ENCODE measurements at places on chromosomes 12 and 14. TPM values are rescaled to one million over a fixed set of nuclear protein-coding genes. Genes with fewer than 3 reads are reported as not detected.

Gene KCNA1
- total RNA-seq: 0.05 TPM

Gene NTF3
- 5.0 TPM for total RNA-seq

Gene SRRM4
- 183 TPM for total RNA-seq

Gene SDSL
- total RNA-seq: 0.74 TPM

Gene PPP2R3C
- total RNA-seq: 37.0 TPM

Gene WSB2
- total RNA-seq: 76.4 TPM

GRCh38 chr12:124694846-124695497, 127.6 kb upstream of the NCOR2 start:
- peaks cover 14% of the 10 kb centered on the region for H3K27me3 ChIP-seq
- no peak for DNase-seq
- H3K4me3 ChIP-seq: no peak overlapping the region
- H3K36me3 ChIP-seq: no peaks in the 10 kb centered on the region

DNA sequence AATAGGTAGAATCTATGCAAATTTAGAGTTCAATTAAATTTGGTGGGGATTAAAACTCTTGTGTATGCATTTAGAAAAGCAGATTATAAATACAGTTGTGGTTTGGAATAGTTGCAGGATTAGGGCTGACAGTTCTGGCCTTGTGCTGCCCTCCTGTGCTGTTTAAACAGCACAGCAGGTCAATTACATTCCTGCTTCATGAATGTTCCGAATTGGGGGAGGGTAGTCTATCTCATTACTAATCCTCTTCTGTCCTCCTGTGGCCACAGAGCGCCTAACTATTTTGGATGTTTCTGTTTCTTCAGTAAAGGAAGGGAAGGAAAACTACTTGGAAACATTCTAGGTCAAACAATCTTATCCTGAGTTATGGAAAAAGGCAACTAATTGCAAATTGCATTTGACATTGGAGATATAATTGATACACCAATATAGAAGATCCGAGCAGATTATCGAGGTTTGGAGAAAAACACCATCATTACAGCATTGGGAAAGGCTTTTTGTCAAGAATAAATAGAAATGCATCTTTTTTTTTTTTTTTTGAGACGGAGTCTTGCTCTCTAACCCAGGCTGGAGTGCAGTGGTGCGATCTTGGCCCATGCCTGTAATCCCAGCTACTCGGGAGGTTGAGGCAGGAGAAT, 8.7 kb upstream of the GPR19 start:
- DNase-seq: peak; percentile 33
- no peaks in the 10 kb centered on the region for H3K27me3 ChIP-seq
- no peaks in the 10 kb centered on the region for H3K36me3 ChIP-seq
- H3K27ac ChIP-seq: no peak overlapping the region

GRCh38 chr12:40586823-40587222, 105.4 kb upstream of the CNTN1 start:
- H3K36me3 ChIP-seq: peaks cover 24% of the 10 kb centered on the region
- H3K4me3 ChIP-seq: no peak overlapping the region
- no peaks in the 10 kb centered on the region for H3K27me3 ChIP-seq
- H3K27ac ChIP-seq: no peak overlapping the region

DNA sequence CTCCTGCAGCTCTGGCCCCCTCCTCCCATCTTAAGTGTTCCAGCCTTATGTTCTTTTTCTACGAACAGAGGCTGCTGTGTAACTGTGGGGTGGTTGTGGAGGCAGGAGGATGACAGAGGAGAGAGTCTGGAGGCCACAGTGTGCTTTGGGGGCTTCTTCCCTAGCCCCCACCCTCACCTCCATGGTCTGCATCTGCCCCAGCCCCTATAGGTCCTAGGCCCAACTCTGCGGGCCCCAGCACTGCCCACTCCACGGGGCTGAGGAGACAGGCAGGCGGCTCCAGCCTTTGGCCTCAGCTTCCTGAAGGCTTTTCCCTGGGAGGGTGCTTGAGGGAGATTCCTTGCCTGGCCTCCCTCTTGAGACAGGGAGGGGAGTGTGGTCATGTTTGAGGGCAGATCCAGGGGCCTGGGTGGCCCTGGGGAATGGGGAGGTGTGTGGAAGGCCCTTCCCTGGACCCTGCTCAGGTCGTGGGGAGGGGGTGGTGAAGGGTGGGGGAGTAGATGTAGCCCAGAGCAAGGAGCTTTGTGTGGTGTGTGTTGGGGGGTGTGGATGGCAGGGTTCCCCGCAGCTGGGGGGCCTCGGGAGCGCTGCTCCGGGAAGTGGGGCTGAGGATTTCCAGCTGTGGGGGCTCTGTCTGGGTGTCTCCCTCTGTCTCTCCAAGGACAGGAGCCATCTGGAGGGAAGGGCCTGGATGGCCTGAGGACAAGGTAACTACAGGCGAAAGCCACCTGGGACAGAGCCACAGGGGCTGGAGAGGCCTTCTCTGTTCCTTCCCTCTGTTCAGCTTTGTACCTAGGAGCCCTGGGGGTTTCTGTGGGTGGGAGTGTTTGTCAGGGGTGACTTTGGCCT, 1.1 kb downstream of the SMIM41 start:
- peaks cover 23% of the 10 kb centered on the region for H3K4me1 ChIP-seq
- no peaks in the 10 kb centered on the region for H3K36me3 ChIP-seq
- peak overlapping the region; percentile 11 for H3K4me3 ChIP-seq
- H3K27me3 ChIP-seq: peaks cover 8% of the 10 kb centered on the region

DNA sequence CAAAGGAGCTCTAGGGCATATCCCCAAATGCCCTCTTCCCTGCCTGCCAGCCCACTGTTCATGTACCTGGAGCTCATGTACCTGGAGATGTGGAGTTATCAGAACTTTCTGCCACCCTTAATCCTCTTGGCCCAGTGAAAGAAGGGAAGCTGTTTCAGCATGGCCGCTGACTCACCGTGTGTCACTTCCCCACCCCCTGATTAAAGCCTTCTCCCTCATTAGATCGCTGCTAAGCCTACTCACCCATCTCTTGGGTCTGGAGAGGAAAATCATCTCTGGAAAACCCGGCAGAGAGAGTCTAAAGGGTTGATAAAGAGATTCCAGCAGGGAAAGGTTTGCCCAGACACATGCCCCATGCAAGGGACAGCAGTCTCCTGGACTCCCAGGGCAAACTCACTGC, 4.5 kb upstream of the LTBP2 start:
- H3K4me3 ChIP-seq: no peak overlapping the region
- peaks cover 10% of the 10 kb centered on the region for H3K4me1 ChIP-seq
- DNase-seq: no peak
- peaks cover 4% of the 10 kb centered on the region for H3K27me3 ChIP-seq
- H3K36me3 ChIP-seq: peaks cover 3% of the 10 kb centered on the region
- no peak overlapping the region for H3K27ac ChIP-seq

DNA sequence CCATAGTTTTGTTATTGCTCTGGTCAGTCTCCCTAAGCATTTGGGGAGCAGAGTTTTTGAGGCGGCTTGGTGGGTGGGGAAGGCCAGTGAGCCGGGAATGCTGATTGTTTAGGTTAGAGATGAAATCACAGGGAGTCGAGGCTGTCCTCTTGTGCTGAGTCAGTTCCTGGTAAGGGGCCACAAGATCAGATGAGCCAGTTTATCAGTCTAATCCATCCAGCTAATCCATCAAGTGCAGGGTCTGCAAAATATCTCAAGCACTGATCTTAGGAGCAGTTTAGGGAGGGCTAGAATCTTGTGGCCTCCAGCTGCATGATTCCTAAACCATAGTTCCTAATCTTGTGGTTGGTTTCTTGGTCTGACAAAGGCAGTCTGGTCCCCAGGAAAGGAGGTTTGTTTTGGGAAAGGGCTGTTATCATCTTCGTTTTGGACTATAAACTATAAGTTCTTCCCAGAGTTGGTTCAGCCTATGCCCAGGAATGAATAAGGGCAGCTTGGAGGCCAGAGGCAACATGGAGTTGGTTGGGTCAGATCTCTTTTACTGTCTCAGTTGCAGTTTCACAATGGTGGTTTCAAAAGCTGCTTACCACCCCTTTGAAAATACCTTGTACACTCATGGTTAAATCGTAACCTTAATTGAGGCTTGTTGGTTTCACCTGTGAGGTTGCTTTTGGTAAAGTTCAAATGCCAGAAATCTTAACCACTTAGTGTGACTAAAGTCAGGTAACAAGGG, 33.6 kb upstream of the HIGD1C start:
- H3K36me3 ChIP-seq: peaks cover 26% of the 10 kb centered on the region
- H3K4me1 ChIP-seq: peaks cover 1% of the 10 kb centered on the region
- H3K27me3 ChIP-seq: no peaks in the 10 kb centered on the region
- no peak overlapping the region for H3K4me3 ChIP-seq

DNA sequence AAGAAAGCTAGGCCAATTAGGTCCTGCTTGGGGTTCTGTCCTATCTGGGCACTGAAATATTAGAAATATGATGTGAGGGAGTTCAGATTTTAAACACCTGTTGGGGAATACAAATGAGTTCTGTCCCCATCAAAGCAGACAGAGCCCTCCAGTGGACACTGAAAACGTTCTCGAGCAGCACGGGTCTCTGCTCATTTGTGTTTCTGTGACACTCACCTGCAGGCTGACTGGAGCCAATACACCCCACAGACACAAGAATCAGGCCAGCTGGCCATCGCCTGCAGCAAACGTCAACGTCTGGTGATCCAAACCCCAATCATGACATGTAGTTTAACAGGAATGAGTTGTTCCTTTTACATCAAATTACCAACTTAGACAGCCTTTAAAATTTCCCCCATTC, 493.4 kb upstream of the TMEM132C start:
- H3K4me3 ChIP-seq: no peak overlapping the region
- DNase-seq: no peak
- H3K4me1 ChIP-seq: no peaks in the 10 kb centered on the region
- peaks cover 5% of the 10 kb centered on the region for H3K27me3 ChIP-seq

DNA sequence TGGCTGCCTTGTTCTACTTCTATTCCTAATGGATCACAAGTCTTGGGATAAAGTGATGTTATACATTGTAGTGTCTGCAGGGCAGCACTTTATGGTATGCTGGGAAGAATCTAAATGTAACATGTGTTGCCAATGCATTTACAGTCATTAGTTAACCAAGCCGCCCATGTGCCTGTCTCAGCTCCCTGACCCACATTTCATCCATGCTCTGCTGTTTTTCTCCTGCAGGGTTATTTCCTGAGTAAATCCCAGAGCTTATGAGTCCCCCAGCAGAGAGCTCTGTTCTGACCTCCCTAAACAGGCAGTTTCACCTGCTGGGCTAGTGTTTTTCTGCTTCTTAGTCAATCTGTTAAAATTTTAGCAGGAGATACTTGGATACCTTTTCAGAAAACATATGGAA, 4.4 kb upstream of the TMTC2 start:
- H3K36me3 ChIP-seq: no peaks in the 10 kb centered on the region
- no peak for DNase-seq
- no peak overlapping the region for H3K4me3 ChIP-seq
- H3K4me1 ChIP-seq: peaks cover 13% of the 10 kb centered on the region
- H3K27ac ChIP-seq: peak overlapping the region; percentile 69

DNA sequence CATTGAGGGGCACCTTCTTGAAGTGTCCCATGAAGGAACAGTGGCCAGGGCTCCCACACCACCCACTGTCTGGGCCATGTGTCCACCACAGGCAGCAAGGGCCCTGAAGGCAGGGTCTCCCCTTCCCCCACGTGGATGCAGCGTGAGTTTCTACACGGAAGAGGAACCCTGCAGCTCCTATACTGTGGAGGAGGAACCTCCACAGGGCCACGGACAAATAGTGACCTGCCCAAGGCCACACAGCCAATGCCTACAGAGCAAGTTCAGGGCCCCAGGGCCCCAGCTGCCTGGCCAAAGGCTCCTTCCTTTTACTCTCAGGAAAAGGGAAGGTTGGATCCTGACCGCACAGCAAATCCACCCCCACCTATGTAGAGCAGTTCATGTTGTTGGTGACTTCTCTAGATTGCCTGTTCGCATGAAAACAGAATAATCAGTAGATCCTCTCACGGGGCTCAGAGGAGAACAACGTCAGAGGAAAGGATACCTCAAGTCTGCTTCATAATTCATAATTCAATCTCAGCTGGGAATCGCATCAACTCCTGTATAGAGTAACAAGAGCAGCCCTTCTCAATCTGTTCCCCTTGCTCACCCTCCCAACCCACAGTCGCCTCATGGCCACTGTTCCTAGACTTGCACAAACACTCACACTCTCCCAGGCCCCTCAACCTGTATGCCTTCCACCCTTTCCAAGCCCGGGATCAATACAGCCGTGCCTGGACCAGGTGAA, 11.1 kb upstream of the KRT73 start:
- no peak overlapping the region for H3K4me3 ChIP-seq
- no peaks in the 10 kb centered on the region for H3K36me3 ChIP-seq
- DNase-seq: no peak
- H3K27ac ChIP-seq: no peak overlapping the region
- no peaks in the 10 kb centered on the region for H3K4me1 ChIP-seq

GRCh38 chr14:102262929-102263462, 42.0 kb downstream of the MOK start:
- peaks cover 2% of the 10 kb centered on the region for H3K4me1 ChIP-seq
- peaks cover 2% of the 10 kb centered on the region for H3K27me3 ChIP-seq
- peaks cover 6% of the 10 kb centered on the region for H3K36me3 ChIP-seq
- peak; percentile 64 for DNase-seq

GRCh38 chr14:88233915-88234314, 89.2 kb downstream of the KCNK10 start:
- H3K4me1 ChIP-seq: peaks cover 31% of the 10 kb centered on the region
- H3K4me3 ChIP-seq: no peak overlapping the region
- H3K36me3 ChIP-seq: peaks cover 6% of the 10 kb centered on the region
- peak overlapping the region; percentile 67 for H3K27ac ChIP-seq
- DNase-seq: no peak
- H3K27me3 ChIP-seq: no peaks in the 10 kb centered on the region
